Stimulated activated CD4-positive, alpha-beta T cell treated with anti-CD3 and anti-CD28 coated beads, Interleukin-4, amount 100 ng/mL, for 48 hours (primary cell): ENCODE measurements at places on chromosomes 5 and 9.

GRCh38 chr5:168766426-168766700, 187.2 kb upstream of the PANK3 start:
- DNase-seq, result no peak

DNA sequence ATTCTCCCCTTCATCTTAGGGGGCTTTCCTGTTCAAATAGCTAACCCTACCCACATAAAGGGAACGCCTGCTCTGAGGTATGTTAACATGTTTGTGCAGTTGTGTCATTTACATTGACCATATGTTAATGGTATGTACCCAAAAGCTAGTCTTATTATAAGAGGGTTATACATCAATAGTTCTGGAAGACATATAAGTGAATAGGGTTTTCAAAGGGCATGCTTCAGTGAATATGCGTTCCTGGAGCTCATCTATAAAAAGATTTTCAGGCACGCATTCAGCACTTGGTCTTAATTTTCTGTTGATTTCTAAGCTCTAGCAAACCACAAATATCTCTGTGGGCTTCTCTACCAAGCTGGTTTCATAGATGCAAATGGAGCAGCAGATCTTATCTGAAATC, 766.1 kb downstream of the IRX1 start:
- no peak for DNase-seq

GRCh38 chr5:62316176-62316502, 10.1 kb downstream of the KIF2A start:
- DNase-seq, result no peak

- DNase-seq, result no peak
These were observed 1.0 kb upstream of the PAX5 start for GRCh38 chr9:37034938-37035647.

- DNase-seq, result no peak
These were observed 216.2 kb upstream of the IER5L start for GRCh38 chr9:129394061-129394885.

DNA sequence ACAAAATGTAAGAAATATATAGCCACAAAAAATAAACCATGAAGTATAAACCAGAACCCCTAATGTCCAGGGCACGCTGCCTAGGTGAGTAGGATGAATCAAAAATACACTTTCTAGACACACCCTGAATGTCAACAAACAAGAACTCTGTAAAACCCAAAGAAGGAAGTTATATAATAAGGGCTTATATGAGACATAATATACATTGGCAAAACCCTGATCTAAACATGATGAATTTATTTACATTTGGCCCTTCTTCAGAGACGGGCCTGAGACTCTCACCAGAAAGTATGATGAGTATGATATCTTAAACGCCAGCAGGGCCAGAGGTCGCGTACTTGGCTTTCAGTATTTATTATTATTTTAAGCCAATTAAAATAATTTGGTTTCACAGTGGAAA, 125.1 kb upstream of the FST start:
- no peak for DNase-seq

DNA sequence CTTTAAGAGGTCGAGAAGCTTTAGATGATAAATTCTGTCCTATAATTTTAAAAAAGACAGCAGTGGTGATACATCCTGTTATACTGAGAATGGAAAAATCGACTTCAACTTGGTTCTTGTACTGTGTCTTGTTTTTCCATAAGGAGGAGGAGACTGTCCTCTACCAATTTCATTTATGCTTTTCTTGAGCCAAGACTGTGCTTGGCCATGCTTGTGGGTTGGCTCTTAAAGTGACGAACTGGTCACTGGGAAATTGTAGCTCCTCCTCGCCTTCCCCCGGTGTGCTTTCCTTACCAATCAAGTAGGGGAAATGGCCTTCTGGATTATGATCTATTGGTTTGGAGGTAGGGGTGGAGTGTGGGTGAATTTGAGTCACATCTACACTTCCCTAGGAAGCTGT, 67.1 kb upstream of the HSPB3 start:
- no peak for DNase-seq
